Tongue (tissue), 3 donors: ENCODE measurements at places on chromosomes 2 and 18. TPM values are rescaled to one million over a fixed set of nuclear protein-coding genes. Genes with fewer than 3 reads are reported as not detected.

- DNase-seq: peak; percentile 89
Observed at GRCh38 chr2:100984892-100985307, 17.2 kb upstream of the RPL31 start.

DNA sequence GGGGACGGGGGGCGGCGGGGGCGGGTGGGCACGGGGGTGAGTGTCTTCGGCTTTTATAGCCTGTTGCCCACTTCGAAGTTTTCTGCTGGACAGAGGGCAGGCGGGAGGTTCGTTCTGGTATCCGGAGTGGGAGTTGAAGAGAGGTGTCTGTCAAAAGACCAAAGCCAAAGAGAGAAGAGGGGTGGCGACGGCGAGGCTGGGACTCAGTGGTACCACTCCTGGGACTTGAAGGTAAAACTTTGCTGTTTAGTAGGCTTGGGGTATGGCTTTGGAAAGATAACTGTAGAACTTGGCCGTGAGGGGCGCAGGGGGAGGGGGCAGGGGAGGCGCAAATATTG lies 215.8 kb upstream of the DTNA start:
- DNase-seq: peak; percentile 2

GRCh38 chr2:29703336-29703735 lies 218.1 kb downstream of the ALK start:
- DNase-seq: no peak

The SERPINB10 gene
- total RNA-seq: 7.0 TPM

DNA sequence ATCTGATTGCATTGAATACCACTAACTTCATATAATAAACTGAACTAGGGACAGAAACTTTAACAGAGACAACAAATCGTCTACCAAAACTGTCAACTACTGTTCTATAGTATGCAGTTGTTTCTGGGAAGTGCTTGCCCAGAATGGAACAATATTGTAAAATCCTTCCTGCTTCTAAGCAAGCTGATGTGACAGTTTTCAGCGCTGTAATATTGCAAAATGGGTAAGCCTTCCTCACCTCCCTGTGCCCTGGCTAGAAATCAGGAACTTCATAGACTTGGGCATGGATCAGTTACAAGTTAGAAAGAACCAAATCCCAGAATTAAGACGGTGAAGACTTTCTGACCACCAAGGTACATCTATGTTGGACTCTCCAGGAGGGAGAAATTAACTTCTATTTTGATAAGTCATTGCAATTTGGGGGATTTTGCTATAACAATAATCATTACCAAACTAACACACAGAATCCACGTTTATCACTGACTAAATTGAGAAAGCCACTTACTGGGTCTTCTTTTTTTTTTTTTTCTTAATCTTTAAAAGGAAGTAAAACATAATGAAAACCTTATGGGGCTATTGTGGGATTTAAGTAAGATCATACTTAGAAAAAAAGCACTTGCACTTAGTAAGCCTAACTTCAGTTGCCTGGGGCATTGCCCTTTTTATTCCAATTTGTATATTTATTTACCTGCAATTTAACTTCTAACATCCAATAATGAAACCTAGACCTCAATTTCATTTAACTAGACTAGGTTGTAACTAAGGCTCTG lies 261.5 kb downstream of the TRIB2 start:
- DNase-seq: no peak

The IL37 gene
- total RNA-seq: not detected
